Head of caudate nucleus (tissue), 42 donors: ENCODE measurements at places on chromosomes 7 and 10.

GRCh38 chr7:139784648-139785047 lies 6.8 kb upstream of the HIPK2 start:
- DNase-seq = no peak

- DNase-seq = no peak
Measured at GRCh38 chr7:79593866-79594301, 140.4 kb upstream of the MAGI2 start.

DNA sequence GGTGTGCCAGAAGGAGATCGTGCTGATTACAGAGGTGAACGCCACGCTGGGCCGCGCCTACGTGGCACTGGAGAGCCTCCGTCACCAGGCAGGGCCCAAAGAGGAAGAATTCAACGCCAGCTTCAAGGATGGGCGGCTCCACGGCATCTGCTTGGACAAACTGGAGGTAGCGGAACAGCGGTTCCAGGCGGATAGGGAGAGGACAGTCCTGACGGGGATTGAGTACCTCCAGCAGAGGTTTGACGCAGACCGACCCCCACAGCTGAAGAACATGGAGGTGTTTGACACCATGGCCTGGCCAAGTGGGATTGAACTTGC lies 12.1 kb upstream of the ATP6V0E2 start:
- no peak for DNase-seq

GRCh38 chr10:97600616-97601015 lies 11.1 kb downstream of the C10orf62 start:
- no peak for DNase-seq

- no peak for DNase-seq
Measured at GRCh38 chr7:83925860-83926259, 268.7 kb downstream of the SEMA3A start.

DNA sequence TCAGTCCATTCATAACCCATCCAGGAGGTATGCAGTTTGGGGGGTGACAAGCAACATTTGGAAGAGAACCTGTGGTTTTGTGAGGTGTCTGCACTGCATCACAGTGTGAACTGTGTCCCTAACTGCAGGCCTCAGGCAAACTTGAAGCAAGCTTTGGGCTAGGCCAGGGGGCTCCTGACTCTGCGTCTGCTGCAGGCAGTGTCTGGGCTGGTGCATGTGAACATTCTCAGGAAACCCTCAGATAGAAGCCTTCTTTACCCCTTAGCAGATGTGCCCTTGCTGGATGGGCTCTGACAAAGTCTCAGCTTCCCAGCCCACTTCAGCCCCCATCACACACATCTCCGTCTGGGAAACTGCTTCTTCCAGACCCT lies 61.0 kb downstream of the VIPR2 start:
- peak; percentile 19 for DNase-seq

GRCh38 chr10:20596065-20596755 lies 300.9 kb downstream of the NEBL start:
- DNase-seq = no peak

- DNase-seq = no peak
Measured at GRCh38 chr7:139360948-139361307, 1.2 kb downstream of the LUC7L2 start.

DNA sequence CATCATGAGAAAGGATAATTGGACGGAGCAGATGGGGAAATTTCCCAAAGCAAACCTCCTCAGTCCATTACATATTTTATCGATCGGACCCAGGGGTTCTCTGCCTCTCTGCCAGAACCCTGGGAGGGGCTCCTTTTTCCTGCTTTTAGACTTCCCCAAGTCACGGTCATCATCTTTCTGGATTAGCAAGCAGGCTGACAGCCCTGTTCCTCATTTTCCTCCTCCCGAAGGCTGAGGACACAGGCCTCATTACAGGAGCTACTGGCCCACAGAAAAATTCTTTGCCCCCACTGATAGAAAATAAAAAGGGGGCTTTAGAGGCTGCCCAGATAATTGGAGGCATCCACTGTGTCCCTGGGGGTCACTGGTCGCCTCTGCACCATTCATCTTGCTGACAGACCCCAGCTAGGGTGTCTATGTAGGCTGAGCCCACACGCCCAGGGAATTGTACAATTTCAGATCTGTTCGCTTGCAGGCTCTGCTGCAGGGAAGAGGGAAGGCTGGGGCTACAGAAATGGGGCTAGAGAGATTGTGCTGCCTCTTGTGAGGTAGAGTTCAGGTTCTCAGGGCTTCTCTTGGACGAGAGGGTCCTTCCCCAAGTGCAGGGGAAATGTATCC lies 125.7 kb upstream of the SDK1 start:
- DNase-seq = no peak

DNA sequence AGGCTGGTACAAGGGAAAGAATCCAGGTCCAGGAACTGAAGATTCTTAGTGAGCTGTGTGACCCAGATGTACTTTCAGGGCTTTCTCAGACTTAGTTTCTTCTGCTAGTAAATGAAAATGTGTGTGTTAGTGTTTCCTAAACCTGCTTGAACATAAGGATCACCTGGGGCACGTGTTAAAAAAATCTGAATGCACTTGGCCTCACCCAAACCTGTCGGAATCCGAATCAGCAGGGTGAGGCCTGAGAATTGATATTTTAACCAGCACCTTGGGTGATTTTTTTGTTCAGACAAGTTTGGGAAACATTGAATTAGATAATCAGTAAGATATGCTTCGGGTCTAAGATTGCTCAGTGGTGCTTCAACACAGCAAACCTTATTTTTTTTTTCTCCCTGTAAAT lies 59.7 kb downstream of the ZNF365 start:
- no peak for DNase-seq

GRCh38 chr10:13047529-13048206 lies 46.2 kb upstream of the CCDC3 start:
- DNase-seq = no peak

DNA sequence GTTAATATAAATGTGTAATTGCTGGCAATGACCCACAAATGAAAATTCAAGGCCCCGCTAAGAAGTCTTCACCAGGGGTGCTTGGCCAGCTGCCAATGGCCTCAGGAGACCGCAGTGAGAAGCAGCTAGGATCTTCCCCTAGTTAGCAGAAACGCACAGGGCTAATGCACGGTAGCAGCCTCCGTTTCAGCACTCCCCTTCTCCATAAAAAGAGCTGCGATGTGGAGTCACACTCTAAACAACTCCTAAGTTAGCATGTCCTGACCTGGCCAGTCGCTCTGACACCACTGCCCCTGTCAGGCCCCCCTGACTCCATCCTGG lies 139.0 kb downstream of the SEPTIN14 start:
- DNase-seq = no peak

DNA sequence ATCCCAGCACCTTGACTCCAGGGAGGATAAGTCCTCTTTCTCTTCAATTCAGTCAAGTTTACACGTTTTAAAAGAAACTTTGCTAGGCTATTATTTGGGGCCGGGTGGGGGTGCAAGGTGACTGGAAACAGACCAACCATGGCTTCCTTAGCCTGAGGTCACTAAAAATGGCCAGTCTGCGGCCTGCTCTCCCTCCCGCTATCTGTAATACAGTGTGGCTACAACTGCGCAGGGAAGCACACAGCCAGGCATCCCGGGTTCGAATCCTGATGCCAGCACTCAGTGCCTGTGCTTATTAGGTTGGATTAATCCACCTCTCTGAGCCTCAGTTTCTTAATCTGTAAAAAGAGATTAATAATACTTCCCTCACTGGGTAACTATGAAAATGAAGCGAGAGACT lies 19.5 kb downstream of the ATP6V1F start:
- DNase-seq = no peak

GRCh38 chr7:137992550-137993394 lies 9.1 kb downstream of the CREB3L2 start:
- DNase-seq = no peak

DNA sequence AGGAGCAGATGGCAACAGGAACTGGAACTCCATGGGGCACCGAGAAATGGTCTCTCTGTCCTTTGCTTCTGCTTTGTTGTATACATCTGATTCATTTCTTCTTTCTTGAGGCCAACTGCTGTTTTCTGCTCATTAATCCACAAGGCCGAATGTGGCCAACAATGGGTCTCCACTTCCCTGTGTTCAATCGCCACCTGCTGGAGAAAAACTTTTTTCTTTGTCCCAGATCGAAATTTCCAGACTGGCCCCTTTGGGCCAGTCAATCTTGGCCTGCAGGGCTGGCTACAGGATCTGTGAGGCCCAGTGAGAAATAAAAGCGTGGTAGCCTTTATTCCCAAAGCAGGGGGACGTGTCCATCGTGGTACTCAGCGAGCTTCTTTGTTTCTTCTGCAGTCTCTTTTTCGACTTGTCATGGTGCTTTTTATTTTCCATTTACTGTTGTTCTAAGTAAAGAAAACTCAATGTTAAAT lies 58.8 kb downstream of the PARP12 start:
- DNase-seq = peak; percentile 26

GRCh38 chr10:116891208-116891607 lies 41.9 kb downstream of the ENO4 start:
- peak; percentile 47 for DNase-seq

- peak; percentile 1 for DNase-seq
Measured at GRCh38 chr10:131196176-131196885, 115.2 kb downstream of the TCERG1L start.

DNA sequence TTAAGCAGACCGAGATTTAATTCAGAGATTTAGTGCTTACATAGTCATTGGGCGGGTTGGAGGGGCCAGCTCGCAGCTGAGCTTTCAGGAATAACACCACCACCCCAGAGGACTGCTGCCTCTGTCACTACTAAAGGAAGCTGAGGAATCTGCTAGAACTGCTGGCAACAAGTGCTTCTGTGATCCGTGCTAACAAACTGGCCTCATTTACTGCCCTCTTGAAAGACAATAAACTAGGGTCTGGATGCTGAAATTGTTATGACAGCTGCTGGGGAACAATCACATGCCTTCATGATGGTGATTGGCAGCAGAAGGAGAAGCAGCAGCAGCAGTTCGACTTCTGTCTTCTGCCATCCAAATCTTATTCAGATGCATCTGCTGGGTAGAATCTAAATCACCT lies 285.5 kb upstream of the TAC1 start:
- DNase-seq = peak; percentile 17

DNA sequence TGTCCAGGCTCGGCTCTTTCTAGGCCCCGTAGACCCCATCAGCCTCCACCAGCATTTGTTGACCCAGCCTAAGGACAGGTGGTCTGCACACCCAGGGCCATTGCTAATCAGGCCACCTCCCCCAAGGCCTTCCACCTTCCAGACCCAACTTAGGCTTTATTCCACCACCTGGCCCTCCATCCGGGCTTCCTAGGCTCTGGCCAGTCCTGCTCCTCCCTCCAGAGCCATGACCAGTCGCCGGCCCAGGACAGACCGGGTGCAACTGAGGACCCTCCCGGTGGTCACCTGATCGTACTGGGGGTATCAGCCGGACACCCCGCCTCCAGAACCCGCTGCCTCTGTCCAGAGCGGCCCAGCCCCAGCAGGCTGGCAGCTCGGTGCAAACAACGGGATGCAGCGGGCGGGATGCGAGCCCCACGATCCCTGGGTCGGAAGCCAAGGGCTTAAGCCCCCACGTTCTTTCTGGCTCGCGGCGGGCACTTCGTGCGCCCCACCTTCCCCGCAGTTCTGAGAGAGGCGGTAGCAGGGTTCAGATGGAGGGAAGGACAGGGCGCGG lies 545 bp downstream of the NACAD start:
- DNase-seq = no peak

DNA sequence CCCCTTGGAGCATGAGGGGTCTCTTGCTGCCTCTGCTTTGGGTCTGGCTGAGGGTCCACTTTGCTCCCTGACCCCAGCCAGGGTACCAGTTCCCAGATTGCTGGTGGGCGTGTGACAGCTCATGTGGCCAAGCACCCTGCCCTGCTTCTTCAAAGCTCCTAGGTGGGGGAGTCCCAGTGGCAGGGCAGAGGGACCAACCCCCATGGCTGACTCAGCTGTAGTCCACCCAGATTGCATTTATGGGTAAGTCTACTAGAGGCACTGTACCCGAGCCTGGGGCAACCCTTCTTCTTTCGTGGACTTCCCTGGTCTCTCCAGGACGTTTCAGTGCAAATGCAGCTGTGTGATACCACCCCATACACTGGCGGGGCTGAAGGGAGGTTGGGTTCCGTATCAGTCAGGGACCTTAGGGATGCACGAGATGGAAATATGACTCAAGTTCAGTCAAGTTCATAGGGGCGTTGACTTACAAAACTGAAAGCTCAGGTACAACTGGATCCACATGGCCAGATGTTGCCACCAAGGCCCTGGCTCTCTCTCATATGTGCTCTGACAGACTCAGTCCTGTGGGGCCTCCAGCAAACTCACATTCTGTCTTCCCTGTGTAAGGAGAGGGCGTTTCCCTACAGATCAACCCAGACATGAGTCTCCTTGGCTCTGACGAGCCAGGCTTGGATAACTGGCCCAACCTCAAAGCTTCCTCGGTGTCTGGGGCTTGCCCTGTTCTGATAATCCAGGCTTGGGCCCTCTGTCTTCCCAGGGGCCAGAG lies 13.6 kb downstream of the PTPRE start:
- DNase-seq = no peak

GRCh38 chr10:21495002-21495751 lies 30.3 kb downstream of the SKIDA1 start:
- no peak for DNase-seq

DNA sequence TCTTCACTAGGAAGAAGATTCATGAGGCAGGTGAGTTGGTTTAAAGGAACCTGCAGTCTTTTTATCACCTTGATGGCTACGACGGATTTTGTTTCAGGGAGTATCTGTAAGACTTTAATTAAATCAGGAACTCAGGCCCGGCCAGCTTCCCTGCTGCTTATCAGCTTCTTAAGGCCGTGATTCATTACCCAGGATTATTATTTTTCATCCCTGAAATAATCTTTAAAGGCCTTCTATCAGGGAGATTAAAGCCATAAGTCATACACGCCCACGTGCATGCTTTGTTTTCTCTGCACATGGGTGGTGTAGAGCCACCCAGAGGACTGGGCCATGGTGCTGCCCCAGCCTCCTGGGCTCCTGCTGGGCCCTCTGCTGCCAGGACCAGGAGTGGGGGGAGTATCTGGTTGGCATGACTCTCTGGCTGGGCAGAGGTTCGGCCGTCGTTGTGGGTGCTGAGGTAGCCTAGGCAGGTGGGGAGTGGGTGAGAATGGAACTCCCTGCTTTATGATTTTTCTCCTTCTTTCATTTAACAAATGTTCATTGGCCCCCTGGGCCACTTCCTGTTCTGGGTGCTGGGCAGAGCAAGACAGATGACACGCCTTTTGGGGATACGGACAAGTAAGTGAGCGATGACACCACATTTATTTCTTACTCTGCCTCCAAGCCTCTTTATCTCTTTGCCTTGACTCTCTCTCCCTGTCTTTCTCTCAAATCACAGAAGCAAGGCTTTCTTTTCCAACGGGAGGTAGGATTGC lies 39.0 kb upstream of the PCBD1 start:
- DNase-seq = no peak
